ENCODE measurements at places on chromosomes 3 and 15. TPM values are rescaled to one million over a fixed set of nuclear protein-coding genes. Genes with fewer than 3 reads are reported as not detected.

DNA sequence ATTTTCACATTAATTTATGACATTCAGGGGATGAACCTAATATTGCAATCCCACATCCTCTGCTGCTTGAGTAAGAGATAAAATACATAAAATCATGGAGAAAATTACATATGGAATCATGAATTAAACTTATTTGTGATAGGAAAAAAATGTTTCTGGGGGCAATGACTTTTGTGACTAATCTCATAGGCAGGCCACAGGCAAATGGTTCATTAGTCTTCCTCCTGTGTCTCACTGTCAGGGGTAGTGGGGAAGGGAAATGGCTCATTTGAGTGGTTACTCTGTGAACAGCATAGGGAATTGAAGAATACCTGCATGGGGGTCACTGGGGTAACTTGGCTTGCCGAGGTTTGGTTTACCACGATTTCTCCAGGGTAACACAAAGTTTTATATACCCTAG, 72.0 kb downstream of the TFG start:
- H3K4me3 ChIP-seq: no peak overlapping the region
- no peaks in the 10 kb centered on the region for H3K4me1 ChIP-seq
- no peaks in the 10 kb centered on the region for H3K27me3 ChIP-seq
- DNase-seq: no peak
- no peaks in the 10 kb centered on the region for H3K36me3 ChIP-seq
- H3K27ac ChIP-seq: no peak overlapping the region

DNA sequence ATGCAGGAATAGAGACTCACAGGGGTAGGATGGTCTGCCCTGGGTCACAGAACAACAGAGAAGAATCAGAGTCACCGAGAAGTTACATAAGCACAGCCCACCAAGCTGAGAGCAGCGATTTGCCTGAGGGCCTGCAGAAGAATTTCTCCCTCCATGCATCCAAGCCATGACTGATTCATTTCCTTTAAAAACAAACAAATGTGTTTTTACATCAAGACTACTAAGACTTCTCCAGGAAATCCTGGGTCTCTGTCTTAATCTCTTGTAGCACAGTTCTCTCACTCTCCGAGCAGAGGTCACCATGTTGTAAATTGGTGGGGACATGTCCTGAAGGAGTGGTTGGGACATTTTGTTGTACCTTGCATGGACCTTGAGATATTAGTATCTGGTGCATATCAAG, 159.8 kb downstream of the THSD4 start:
- H3K36me3 ChIP-seq: no peaks in the 10 kb centered on the region
- DNase-seq: no peak
- H3K27me3 ChIP-seq: no peaks in the 10 kb centered on the region

CEP97 gene
- total RNA-seq: 9.0 TPM

- H3K36me3 ChIP-seq: peaks cover 3% of the 10 kb centered on the region
- no peaks in the 10 kb centered on the region for H3K4me1 ChIP-seq
- H3K4me3 ChIP-seq: no peak overlapping the region
- H3K27me3 ChIP-seq: no peaks in the 10 kb centered on the region
- no peak overlapping the region for H3K27ac ChIP-seq
These were observed 12.1 kb upstream of the XRN1 start for GRCh38 chr3:142459929-142460328.

- H3K36me3 ChIP-seq: no peaks in the 10 kb centered on the region
- no peaks in the 10 kb centered on the region for H3K4me1 ChIP-seq
- no peaks in the 10 kb centered on the region for H3K27me3 ChIP-seq
- H3K27ac ChIP-seq: no peak overlapping the region
- H3K4me3 ChIP-seq: no peak overlapping the region
These were observed 10.3 kb upstream of the RYK start for GRCh38 chr3:134260987-134261386.

DNA sequence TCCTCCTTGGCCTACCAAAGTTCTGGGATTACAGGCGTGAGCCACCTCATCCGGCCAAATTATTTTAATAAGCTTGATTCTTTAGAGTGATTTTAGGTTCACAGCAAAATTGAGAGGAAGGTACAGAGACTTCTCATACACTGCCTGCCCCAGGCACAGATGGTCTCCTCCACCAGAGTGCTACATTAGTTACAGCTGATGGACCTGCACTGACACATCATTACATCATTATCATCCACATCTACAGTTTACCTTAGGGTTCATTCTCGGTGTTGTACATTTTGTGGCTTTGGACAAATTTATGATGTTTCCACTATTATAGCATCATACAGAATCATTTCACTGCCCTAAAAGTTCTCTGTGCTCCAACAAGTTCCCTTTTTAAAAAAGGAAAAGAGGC, 4.4 kb upstream of the VPS8 start:
- H3K4me3 ChIP-seq: no peak overlapping the region
- H3K27ac ChIP-seq: no peak overlapping the region
- H3K36me3 ChIP-seq: no peaks in the 10 kb centered on the region
- H3K4me1 ChIP-seq: no peaks in the 10 kb centered on the region
- H3K27me3 ChIP-seq: no peaks in the 10 kb centered on the region

- H3K36me3 ChIP-seq: no peaks in the 10 kb centered on the region
- DNase-seq: no peak
- no peaks in the 10 kb centered on the region for H3K4me1 ChIP-seq
- no peak overlapping the region for H3K4me3 ChIP-seq
These were observed 48.7 kb downstream of the PRKAR2A start for GRCh38 chr3:48798998-48799397.

- no peak overlapping the region for H3K27ac ChIP-seq
- H3K27me3 ChIP-seq: no peaks in the 10 kb centered on the region
- H3K4me3 ChIP-seq: no peak overlapping the region
- peaks cover 6% of the 10 kb centered on the region for H3K4me1 ChIP-seq
These were observed 181.8 kb downstream of the RYR3 start for GRCh38 chr15:33492434-33493052.

DNA sequence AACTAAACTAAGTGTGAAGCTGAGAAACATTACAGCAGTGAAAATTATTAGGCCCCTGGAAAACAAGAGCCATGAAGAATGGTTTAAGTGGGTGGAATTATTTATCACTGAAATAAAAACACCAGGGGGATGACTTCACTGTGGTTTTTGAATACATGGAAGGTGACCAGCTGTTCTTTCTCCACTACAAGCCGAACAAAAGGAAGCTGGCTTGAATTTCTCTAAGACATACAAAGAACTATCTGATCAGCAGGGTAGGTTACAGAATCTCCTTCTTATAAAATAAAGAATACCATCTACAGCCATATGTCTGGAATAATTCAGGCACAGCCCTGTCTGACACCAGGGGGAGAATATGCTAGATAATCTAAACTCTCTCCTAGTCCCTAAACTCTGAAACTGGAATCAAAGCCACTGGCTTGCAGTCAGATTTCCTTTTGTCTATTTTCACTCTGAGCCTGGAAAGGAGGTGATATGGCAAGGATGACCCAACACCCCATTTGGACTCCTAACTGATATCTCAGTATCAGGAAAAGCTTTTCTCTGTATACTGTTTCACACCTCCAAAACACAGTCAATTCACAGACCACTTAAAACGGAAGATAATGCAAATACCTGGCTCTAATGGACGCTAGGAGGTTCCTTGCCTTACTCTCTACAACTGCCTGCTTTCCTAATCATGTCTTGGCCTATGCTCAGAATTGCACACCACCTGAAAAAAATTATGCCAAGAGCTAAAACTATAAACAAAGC, 31.2 kb downstream of the SPATA12 start:
- no peak overlapping the region for H3K27ac ChIP-seq
- no peak for DNase-seq
- H3K27me3 ChIP-seq: no peaks in the 10 kb centered on the region
- H3K36me3 ChIP-seq: peaks cover 4% of the 10 kb centered on the region
- no peak overlapping the region for H3K4me3 ChIP-seq

GRCh38 chr15:89385596-89386331, 51.1 kb upstream of the POLG start:
- no peaks in the 10 kb centered on the region for H3K27me3 ChIP-seq
- H3K4me3 ChIP-seq: no peak overlapping the region

PYGO1 gene
- total RNA-seq: 13.9 TPM

MRAS gene
- 46.3 TPM for total RNA-seq

GRCh38 chr3:71488882-71489281, 94.6 kb downstream of the FOXP1 start:
- no peak for DNase-seq
- no peaks in the 10 kb centered on the region for H3K27me3 ChIP-seq
- no peak overlapping the region for H3K27ac ChIP-seq
- H3K4me3 ChIP-seq: no peak overlapping the region
- no peaks in the 10 kb centered on the region for H3K4me1 ChIP-seq
- H3K36me3 ChIP-seq: no peaks in the 10 kb centered on the region

SST gene
- not detected for total RNA-seq

GRCh38 chr3:63921741-63922482, 9.7 kb upstream of the SCAANT1 start:
- H3K4me3 ChIP-seq: no peak overlapping the region
- H3K36me3 ChIP-seq: no peaks in the 10 kb centered on the region
- DNase-seq: no peak
- H3K27ac ChIP-seq: no peak overlapping the region
- H3K27me3 ChIP-seq: no peaks in the 10 kb centered on the region

DNA sequence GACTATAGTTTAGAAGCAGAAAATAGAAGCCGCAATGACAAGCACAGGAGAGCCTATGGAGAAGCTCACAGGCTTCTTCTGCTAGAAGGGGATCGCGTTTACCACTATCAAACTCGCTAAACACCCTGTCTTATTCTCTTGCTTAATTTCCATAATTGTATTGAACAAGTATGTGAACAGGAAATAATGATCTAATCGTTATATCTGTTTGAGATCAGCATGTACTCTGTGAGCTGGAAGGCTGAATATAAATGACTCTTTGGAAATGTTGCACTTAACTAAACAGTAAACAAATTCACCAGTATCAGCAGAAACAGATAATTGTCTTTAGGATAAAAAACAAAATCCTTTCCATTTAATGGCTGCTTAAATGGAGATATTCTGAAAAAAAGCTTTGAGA, 15.0 kb downstream of the NEK10 start:
- H3K27me3 ChIP-seq: no peaks in the 10 kb centered on the region
- no peak for DNase-seq
- no peaks in the 10 kb centered on the region for H3K36me3 ChIP-seq
- no peak overlapping the region for H3K27ac ChIP-seq

DNA sequence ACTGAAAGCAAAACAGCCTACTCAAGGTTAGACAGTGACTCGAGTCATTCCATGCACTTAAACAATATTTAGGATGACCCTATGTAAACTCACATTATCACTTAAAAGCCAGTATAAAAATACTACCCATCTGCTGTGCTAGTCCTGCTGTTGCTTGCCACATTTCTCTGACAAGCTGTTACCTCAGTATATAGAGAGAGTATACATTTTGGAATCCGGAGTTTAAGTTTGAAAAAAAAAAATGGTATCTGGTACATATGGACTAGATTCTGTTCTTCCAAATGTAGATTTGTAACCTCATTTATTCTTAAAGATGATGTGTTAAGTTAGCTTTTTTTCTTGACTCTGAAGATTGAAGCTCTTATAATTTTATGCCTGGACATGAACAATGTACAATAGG, 503.8 kb upstream of the TPRG1 start:
- no peak overlapping the region for H3K4me3 ChIP-seq
- peaks cover 2% of the 10 kb centered on the region for H3K36me3 ChIP-seq
- no peaks in the 10 kb centered on the region for H3K27me3 ChIP-seq
- H3K27ac ChIP-seq: no peak overlapping the region

- H3K36me3 ChIP-seq: no peaks in the 10 kb centered on the region
- no peaks in the 10 kb centered on the region for H3K27me3 ChIP-seq
- DNase-seq: no peak
- no peak overlapping the region for H3K4me3 ChIP-seq
These were observed 14.1 kb downstream of the TEX264 start for GRCh38 chr3:51684971-51685751.

DNA sequence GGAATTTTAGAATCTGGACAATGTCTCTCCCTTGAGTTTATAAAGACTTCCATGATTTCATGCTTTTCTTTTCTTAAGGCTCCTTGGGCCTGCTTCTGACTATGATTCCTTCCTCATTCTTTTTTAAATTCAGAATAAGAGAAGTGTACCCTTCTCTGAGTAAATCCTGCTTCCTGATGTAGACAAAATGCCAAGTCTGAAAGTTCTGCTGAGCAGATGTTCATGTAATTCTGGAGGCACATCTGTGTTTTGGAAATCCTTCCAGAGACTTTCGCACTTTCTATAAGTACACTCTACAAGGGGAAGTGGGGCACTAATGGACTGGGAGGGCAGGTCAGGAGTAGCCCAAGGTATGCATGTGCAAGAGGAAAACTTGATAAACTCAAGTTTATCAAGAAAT, 24.8 kb downstream of the TPM1 start:
- H3K4me3 ChIP-seq: no peak overlapping the region
- H3K36me3 ChIP-seq: peaks cover 36% of the 10 kb centered on the region
- no peak overlapping the region for H3K27ac ChIP-seq

- no peaks in the 10 kb centered on the region for H3K36me3 ChIP-seq
- H3K4me1 ChIP-seq: no peaks in the 10 kb centered on the region
- H3K27ac ChIP-seq: no peak overlapping the region
- no peaks in the 10 kb centered on the region for H3K27me3 ChIP-seq
These were observed 28.6 kb downstream of the MEGF11 start for GRCh38 chr15:66224946-66225345.

DNA sequence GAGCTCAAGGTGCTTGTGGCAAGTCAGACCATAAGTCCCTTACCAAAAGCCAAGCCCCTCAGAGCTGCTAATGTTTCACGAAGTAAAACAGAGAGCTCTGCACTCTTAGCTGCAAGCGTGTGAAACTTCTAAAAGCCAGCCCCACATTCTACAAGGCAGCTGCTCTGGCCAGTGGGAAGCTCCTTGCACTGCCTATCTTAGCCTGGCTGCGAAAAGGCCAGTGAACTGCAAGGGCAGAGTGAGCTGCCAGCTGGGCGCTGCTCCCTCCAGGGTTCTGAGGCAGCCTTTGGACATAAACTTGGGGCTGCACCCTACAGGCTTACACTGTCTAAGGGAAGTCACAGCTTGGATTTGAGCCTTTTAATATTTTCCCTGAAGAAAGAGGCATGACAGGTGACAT, 2.2 kb upstream of the MUSTN1 start:
- DNase-seq: peak; percentile 47
- H3K36me3 ChIP-seq: no peaks in the 10 kb centered on the region
- no peak overlapping the region for H3K4me3 ChIP-seq
- no peak overlapping the region for H3K27ac ChIP-seq
- no peaks in the 10 kb centered on the region for H3K27me3 ChIP-seq

- peak overlapping the region; percentile 43 for H3K27ac ChIP-seq
- peaks cover 4% of the 10 kb centered on the region for H3K4me1 ChIP-seq
- peak; percentile 39 for DNase-seq
- H3K36me3 ChIP-seq: no peaks in the 10 kb centered on the region
- no peak overlapping the region for H3K4me3 ChIP-seq
These were observed 10.5 kb downstream of the LOXL1 start for GRCh38 chr15:73936588-73937290.

GRCh38 chr15:67144609-67145311, 79.4 kb downstream of the SMAD3 start:
- H3K27me3 ChIP-seq: no peaks in the 10 kb centered on the region
- no peaks in the 10 kb centered on the region for H3K36me3 ChIP-seq
- peaks cover 12% of the 10 kb centered on the region for H3K4me1 ChIP-seq
- H3K4me3 ChIP-seq: no peak overlapping the region

DNA sequence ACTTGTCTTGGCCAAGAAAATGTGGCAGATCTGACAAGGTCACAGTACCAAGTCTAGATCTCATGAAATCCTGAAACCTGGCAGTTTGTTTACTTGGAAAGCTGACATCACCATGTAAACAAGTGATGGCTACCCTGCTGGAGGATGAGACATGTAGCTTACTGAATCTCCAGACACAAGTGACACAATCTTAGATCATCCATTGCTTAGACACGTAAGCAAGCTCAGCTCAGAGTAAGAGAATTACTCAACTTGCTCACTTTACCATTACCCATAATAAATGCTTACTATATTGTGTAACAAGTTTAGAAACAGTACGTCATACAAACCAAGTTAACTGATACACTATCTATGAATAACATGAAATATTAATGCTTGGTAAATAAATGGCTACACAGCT, 263.8 kb downstream of the TBC1D5 start:
- H3K27ac ChIP-seq: no peak overlapping the region
- no peaks in the 10 kb centered on the region for H3K4me1 ChIP-seq
- DNase-seq: no peak

RNU5B-1 gene
- total RNA-seq: 40.6 TPM
